ENCODE measurements at places on chromosomes 7 and 10. TPM values are rescaled to one million over a fixed set of nuclear protein-coding genes. Genes with fewer than 3 reads are reported as not detected.

DNA sequence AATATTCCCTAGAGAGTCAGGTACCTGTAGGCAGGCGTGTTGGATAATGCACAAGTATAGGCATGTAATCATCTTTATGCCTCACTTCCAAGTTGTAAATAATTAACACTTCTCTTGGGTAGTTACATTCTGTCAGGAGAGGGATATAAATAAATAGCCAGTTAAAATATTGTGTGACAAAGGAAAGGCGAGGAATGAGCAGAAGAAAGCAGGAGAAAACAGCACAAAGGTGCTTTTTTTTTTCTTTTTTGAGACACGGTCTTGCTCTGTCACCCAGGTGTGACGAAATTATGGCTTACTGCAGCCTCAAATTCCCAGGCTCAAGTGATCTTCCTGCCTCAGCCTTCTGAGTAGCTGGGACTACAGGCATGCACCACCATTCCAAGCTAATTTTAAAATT, 99.2 kb upstream of the LYZL2 start:
- DNase-seq: no peak

GRCh38 chr10:34151481-34151880, 663.6 kb downstream of the PARD3 start:
- no peak for DNase-seq

- DNase-seq: no peak
These were observed 66.0 kb downstream of the ENO4 start for GRCh38 chr10:116915340-116915739.

Gene LIPF
- not detected for total RNA-seq
